ENCODE measurements at places on chromosomes 3 and 15.
A peak's percentile ranks its signal among the peaks of the same experiment; 100 is the strongest.

DNA sequence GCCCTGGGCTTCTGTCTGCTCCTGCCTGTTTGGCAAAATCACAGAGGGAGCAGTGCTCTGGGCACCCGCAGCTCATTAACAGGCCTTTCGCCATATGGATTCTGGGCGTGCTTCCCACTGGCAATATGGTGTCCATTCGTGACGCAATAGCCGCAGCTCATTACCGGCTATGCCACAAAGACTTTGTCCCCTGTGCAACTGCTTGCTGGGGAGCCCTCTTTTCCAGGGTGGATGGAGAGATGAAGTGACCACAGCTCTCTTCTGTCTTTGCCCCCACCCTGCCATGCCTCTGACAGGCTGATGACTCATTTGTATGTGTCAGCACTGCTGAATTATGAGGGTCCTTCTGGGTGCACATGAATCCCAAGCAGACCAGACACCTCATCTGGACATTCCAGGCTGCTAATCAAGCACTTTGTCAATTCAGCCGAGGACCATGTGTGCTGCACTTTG is 214.3 kb upstream of the FEZF2 start:
- no peak for DNase-seq

DNA sequence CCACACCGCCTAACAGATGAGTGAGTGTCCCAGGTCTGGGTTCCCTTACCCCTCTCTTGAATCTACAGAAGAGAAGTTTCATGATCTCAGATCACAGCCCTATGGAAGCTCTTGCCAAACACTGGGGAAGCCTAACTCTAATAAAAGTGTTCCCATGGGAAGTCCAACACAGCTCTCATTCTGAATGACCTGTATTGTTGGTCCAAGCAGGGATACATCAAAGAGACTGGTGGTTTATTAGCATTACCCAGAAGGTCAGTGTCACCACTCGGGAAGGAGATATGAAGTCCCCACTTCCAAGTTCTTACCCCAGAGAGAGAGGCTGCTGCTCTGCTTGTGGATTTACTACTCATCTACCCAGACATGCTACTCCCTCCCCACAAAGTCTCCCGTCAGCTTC is 9.0 kb upstream of the NCBP2 start:
- DNase-seq: peak; percentile 56

- DNase-seq: no peak
Observed at GRCh38 chr3:41163006-41163405, 36.3 kb upstream of the CTNNB1 start.

- DNase-seq: no peak
Observed at GRCh38 chr3:4948395-4948794, 30.8 kb upstream of the BHLHE40 start.

DNA sequence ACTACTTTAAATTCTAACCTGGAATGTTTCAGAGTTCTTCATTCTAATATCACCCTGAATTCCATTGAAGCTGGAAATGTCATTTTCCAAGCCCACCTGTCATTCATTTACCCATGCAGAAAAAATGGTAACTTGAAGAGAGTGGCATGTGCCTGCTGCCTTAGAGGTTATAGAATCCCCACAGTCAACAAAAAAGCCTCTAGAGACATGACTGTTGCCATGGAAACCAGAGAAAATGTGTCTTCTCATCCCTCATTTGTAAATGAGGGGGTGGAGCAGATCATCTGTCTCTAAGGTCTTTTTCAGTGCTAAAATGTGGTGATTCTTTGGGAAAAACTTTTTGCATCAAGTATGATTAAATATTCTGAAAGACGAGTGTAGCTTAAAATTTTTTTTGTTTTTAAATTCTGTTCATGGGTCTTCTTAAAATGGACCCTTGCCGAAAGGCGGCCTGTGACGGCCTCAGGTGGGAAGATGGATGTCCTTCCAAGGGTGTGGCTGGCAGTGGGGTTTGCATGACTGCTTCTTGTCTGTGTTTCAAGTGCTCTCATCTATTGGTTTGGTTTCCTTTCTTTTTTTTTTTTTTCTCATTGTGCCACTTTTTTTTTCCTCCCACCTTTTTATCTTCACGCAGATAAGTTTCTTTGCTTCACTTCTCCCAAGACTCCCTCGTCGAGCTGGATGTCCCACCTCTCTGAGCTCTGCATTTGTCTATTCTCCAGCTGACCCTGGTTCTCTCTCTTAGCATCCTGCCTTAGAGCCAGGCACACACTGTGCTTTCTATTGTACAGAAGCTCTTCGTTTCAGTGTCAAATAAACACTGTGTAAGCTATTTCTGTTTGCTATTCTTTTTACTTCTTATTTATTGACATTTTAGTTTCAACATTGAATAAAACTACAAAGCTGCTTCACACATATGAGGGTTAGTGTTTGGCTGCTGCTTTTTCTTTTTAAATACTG is 23.0 kb downstream of the TPM1 start:
- DNase-seq: no peak

DNA sequence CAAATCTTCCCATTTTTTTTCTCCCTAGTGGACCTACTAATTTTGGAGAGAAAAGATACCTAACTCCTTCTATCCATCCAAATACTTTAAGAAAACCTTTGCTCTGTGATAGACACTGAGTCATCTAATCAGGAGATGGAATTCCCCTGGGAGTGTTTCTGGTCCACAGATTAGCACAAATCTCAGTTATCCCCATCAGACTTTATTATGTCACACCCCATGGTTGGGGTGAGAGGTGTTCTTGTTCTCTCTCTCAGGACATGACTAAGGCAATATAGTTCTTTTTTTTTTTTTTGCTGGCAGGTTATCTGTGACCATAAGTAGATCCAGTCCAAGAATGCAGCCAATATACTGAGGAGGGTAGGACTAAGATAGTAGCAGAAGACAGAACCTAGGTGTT is 15.8 kb downstream of the SLC9A9 start:
- no peak for DNase-seq

GRCh38 chr3:111591555-111591954 is 3.6 kb downstream of the ZBED2 start:
- DNase-seq: no peak

DNA sequence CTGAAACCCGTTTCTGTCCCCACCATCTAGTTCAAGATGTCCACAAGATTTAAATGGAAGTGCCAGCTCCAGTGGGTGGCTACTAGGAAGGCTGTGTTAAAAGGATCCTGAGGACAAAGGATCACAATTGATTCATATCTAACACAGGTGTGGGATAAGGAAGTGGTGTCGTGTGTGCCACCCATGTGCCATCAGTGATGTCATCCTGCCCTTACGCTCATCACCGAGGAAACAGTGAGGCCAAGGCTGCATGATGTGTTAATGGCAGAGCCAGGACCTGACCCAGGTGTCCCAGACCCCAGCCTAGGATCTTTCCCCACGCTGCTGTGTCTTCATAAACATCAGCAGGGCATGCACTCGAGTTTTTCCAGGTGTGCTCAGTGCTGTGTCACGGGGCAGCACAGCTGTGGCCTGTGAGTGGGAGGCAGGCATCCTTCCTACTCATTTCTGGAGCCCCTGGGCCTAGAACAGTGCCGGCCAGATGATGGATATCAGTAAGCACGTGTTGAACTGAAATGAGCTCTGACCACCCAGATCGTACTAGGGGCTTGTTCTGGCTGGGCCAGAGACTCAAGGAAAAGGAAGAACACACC is 10.6 kb upstream of the TGM5 start:
- no peak for DNase-seq

DNA sequence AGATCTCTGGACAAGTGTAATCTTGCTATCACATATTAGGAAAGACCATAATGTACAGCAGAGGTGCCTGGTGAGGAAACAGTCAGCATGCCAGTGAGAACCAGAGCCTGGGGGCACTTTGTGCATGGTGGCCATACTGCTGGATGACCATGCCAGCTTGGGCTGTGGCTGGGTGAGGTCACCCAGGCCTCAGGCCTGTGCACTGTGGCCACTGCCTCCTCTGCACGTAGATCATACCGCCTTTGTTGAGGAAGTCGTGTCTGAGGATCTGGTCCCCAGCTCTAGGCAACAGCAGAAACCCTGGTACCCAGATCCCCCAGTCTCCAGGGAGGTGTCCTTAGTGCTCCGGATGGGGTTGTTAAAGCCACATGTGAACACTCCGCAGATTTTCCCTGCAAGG is 38.9 kb downstream of the ZNF710 start:
- DNase-seq: no peak

DNA sequence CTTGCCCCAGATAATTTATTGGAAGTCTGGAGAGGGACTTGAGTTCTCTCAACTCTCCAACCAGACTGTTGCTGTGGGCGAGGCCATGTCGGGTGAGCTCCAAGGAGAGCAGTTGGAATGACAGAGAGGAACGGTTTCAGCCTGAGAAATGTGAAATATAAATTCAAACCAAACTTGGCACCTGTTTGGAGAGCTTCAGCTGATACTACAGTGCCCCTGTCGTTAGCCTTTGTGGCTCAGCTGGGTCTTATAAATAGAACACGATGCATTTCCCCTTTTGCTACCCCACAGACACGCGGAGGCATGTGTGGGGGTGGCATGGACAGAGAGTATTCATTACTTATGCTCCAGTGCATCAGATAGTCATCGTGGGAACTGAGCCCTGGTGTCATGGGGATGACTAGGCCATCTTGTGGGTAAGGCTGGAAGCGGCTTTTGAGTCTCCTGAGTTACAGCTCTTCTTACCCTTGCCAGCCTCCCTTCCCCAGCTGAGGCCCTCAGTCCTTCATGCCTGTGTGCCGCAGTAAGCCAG is 15.6 kb downstream of the SMAD3 start:
- DNase-seq: no peak
